CD8-positive, alpha-beta T cell (primary cell): ENCODE measurements at places on chromosomes 5 and 9.

DNA sequence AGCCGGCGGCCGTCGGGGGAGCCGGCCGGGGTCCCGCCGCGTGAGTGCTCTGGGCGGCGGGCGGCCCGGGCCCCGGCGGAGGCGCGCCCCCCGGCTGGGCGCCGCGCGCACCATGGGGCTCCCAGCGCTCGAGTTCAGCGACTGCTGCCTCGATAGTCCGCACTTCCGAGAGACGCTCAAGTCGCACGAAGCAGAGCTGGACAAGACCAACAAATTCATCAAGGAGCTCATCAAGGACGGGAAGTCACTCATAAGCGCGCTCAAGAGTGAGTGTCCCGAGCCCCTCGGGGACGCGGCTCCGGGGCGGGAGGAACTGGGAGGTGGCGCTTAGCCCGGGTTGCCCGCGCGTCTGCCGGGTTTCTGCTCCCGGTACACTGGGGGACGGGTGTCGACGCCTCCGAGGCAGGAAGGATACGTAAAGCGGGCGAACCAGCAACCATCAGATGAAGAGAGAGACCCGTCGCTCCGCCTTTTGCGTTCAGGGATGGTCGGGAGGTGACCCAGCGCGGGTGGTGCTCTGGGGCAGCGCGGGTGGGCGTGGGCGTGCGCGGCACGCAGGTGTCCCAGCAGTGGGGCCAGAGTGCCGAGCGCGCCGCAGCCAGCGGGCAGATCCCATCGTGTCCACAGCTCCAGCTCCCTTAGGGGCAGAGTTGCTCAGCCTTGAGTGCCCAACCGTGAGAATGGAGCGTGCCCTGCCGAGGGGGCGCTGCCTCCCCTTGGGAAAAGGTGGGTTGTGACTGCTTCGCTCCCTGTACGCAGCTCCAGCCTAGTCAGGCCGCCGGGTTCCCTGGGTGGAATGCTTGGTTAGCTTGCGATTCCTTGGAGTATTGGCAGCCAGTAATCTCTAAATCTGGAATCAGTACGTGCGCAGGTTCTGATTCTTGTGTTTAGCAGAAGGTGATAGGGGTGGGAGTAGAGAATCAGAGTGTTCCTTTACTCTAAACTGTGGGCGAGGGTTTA, 753 bp downstream of the ARHGAP26 start:
- peak; percentile 73 for DNase-seq

GRCh38 chr9:124357721-124358361, 57.4 kb downstream of the PSMB7 start:
- DNase-seq, result no peak

DNA sequence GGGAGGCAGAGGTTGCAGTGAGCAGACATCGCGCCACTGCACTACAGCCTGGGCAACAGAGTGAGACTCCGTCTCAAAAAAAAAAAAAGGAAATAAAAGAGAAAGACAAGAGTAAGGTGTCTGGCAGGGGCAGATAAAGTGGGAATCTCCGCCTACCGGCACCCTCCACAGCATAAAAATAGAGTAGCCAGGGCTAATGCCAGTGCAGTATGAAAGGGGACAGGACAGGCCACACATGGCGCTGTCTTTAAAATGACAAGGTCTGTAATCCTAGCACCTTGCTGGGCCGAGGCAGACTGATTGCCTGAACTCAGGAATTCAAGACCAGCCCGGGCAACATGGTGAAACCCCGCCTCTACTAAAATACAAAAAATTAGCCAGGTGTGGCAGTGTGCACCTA, 7.8 kb downstream of the BICD2 start:
- no peak for DNase-seq

- DNase-seq, result peak; percentile 82
These were observed 13.4 kb upstream of the TNIP1 start for GRCh38 chr5:151094030-151094851.

DNA sequence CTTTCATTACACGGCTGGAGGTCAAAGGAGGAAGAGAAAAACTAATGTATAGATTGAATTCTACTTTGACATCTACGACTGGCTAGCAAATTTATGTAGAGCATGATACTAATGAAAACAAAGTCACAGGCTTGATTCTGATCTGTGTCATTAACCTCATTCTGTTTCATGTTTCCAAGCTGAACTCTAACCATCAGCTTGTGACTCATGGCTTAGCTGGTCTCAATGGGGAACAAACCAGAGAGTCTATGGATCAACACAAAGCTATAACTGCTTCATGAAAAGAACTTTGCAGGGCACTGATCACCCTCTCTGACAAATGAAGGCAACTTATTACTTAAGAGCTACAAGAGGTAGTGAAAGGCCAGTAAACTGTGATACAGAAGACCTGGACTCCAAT, 23.6 kb upstream of the PDE4D start:
- DNase-seq, result no peak

- DNase-seq, result no peak
These were observed 17.6 kb upstream of the SNX2 start for GRCh38 chr5:122757285-122757684.

DNA sequence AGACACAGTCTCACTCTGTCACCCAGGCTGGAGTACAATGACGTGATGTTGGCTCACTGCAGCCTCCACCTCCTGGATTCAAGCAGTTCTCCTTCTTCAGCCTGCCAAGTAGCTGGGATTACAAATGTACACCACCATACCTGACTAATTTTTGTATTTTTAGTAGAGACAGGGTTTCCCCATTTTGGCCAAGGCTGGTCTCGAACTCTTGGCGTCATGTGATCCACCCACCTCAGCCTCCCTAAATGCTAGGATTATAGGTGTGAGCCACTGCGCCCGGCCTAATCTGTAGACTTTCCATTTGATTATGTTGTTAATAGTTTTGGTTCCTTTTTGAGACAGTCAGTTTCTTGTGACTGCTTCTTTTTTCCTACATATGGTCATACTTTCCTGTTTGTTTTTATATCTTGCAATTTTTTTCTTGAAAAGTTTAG, 31.0 kb downstream of the MTREX start:
- no peak for DNase-seq

GRCh38 chr5:100424787-100425186, 110.4 kb upstream of the FAM174A start:
- no peak for DNase-seq

DNA sequence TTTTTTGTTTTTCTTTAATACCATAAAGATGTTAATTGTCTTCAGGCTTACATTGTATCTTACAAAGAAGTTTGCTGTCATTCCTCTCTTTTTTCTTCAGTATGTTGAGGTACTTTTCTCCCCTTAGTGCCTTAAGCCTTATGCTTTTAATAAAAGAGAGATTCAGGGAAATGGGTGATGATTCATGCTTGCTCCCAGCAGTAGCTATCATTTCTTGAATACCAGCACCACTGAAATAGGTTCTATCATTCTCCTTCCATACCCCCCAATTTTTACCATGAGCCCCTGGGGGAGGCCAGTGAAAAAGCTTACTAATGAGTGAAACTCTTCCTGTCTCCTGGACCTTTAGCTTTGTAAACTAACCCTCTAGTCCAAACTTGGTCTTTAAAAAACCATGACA, 165.0 kb downstream of the FBXL7 start:
- DNase-seq, result no peak

DNA sequence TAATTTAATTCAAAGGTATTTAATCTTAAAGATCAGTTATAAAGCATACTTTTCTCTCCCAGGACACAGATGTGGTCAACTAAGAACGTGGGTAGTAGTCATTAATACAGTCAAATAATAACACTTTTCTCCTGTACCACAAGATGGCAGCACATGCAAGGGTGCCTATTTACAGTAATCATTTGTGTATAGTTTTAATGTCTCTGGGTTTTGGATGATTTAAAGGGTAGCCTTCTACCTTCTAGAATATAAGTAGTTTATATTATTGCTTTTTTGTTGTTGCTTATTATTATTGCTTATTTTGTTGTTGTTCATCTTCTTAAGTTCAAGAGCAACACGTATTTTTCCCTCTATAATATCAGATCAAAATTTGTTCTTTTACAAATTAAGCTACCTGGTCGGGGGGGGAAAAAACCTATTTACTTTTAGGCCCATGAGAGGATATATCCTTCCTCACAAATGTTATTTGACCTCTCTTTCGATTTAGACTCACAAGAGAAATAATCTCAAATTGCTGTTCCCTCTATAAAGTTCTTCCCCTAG, 59.6 kb upstream of the SLC27A6 start:
- no peak for DNase-seq

DNA sequence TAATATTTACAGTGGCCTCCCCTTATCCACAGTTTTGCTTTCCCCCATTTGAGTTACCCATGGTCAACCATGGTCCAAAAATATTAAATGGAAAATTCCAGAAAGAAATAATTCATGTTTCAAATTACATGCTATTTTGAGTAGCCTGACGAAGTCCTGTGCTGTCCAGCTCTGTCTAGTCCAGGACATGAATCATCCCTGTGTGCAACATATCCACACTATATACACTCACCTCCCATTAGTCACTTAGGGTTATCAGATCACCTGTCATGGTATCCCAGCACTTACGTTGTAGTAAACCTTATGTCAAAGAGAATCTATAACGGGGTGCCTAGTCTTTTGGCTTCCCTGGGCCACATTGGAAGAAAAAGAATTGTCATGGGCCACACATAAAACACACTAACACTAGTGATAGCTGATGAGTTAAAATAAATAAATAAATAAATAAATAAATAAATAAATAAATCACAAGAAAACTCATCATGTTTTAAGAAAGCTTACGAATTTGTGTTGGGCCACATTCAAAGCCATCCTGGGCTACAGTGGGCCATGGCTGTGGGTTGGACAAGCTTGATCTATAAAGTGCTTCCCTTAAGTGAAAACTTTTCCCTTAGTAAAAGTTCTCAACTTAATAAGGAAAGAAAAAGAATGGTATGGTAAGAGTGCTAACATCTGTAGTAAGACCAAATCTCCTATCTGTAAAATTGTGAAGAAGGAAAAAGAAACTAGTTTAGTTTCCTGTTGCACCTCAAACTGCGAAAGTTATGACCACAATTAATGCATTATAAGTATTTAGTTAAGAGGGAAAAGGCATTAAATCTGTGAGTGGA, 15.9 kb upstream of the OMD start:
- no peak for DNase-seq

DNA sequence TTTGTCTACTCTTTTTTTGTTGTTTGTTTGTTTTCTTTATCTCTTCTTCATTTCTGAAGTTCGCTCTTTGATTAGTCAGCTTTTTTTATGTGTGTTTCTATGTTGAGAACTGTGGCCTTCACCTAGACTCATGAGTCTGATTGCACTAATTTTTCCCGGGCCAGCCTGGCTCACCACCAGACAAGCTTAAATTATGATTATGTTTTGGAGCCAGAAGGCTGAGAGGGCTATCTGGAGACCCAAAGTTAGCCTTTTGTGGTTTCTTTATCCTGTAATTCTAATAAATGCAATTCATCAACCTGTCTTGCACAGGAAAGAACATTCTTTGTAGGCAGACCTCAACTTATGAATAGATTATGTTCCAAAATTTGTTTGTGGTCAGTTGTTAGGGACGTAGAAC, 20.8 kb upstream of the ACTBL2 start:
- no peak for DNase-seq

- DNase-seq, result no peak
These were observed 705 bp upstream of the CDH10 start for GRCh38 chr5:24645483-24645882.
